ENCODE measurements at places on chromosomes 7 and 10. TPM values are rescaled to one million over a fixed set of nuclear protein-coding genes. Genes with fewer than 3 reads are reported as not detected.

The TMEM176A gene
- 66.5 TPM for total RNA-seq

The NUB1 gene
- 61.9 TPM for total RNA-seq

The SLC26A3 gene
- not detected for total RNA-seq

The TCTN3 gene
- total RNA-seq: 39.4 TPM

The HOXA2 gene
- total RNA-seq: 1.3 TPM

The COL26A1 gene
- not detected for total RNA-seq

The ASAH2 gene
- total RNA-seq: 0.33 TPM

The HOXA4 gene
- total RNA-seq: 2.0 TPM

The BRAF gene
- total RNA-seq: 106 TPM

The PLEKHS1 gene
- total RNA-seq: 23.6 TPM

The NODAL gene
- total RNA-seq: not detected

The SLIT1 gene
- total RNA-seq: 0.16 TPM

The LLCFC1 gene
- total RNA-seq: not detected

The FGL2 gene
- total RNA-seq: 62.1 TPM

The OPALIN gene
- not detected for total RNA-seq

The CPEB3 gene
- total RNA-seq: 5.2 TPM

The SRRM3 gene
- total RNA-seq: 7.9 TPM

The CDC14C gene
- not detected for total RNA-seq

The CELF2 gene
- 178 TPM for total RNA-seq

The CYTH3 gene
- 23.6 TPM for total RNA-seq

The DRGX gene
- total RNA-seq: not detected

The NACAD gene
- total RNA-seq: 1.2 TPM

The SFRP4 gene
- 27.2 TPM for total RNA-seq

The ZSCAN25 gene
- 18.4 TPM for total RNA-seq

The GJC3 gene
- total RNA-seq: 6.6 TPM
